Activated CD4-positive, alpha-beta T cell treated with anti-CD3 and anti-CD28 coated beads, Interleukin-2, amount 10 ng/mL, durations not matched to agents 24 days and 14 days (primary cell): ENCODE measurements at places on chromosomes 3 and 15. TPM values are rescaled to one million over a fixed set of nuclear protein-coding genes. Genes with fewer than 3 reads are reported as not detected.

- no peaks in the 10 kb centered on the region for H3K4me1 ChIP-seq
- no peaks in the 10 kb centered on the region for H3K36me3 ChIP-seq
- no peak overlapping the region for H3K4me3 ChIP-seq
Observed at GRCh38 chr3:174776123-174776522, 83.0 kb upstream of the NAALADL2 start.

- no peaks in the 10 kb centered on the region for H3K36me3 ChIP-seq
- peaks cover 5% of the 10 kb centered on the region for H3K27me3 ChIP-seq
- H3K4me1 ChIP-seq, result no peaks in the 10 kb centered on the region
- H3K4me3 ChIP-seq, result no peak overlapping the region
- H3K27ac ChIP-seq, result no peak overlapping the region
- DNase-seq, result no peak
Observed at GRCh38 chr3:38950581-38950980, 101.2 kb downstream of the SCN11A start.

- H3K27ac ChIP-seq, result no peak overlapping the region
- peaks cover 6% of the 10 kb centered on the region for H3K4me1 ChIP-seq
- peaks cover 2% of the 10 kb centered on the region for H3K36me3 ChIP-seq
- DNase-seq, result peak; percentile 77
Observed at GRCh38 chr3:33645060-33645647, 72.9 kb downstream of the CLASP2 start.

GRCh38 chr15:99593070-99593469 is 27.3 kb downstream of the MEF2A start:
- H3K27ac ChIP-seq, result no peak overlapping the region
- peaks cover 33% of the 10 kb centered on the region for H3K36me3 ChIP-seq
- H3K27me3 ChIP-seq, result no peaks in the 10 kb centered on the region
- no peak for DNase-seq

GRCh38 chr15:25838871-25839195 is 24.3 kb downstream of the ATP10A start:
- no peak overlapping the region for H3K4me3 ChIP-seq
- peaks cover 28% of the 10 kb centered on the region for H3K36me3 ChIP-seq
- DNase-seq, result no peak

DNA sequence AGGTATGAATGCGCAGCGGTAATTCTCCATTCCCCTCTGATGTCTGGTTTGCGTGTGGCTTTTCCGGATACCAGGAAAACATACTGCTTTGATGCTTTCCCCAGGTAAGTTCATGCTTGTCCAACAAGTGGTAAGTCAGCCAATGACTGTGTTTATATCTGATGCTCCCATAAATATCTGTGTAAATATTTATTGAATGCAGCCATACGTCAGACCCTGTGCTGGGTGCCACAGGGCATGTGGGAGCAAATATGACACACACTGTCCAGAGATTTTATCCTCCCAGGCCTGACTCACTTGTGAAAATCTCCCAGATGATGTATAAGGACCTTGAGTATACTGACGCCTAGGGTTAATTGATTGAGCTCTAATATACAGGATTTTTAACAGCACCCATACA is 29.6 kb upstream of the CEMIP start:
- H3K4me3 ChIP-seq, result no peak overlapping the region
- H3K27me3 ChIP-seq, result peaks cover 2% of the 10 kb centered on the region
- no peak for DNase-seq
- no peak overlapping the region for H3K27ac ChIP-seq
- no peaks in the 10 kb centered on the region for H3K4me1 ChIP-seq

The ADAMTS9 gene
- total RNA-seq, result not detected in 2 replicates

The ZNF609 gene
- 62.4 and 63.9 TPM in 2 replicates for total RNA-seq
